Ureter (tissue), 1 donor: ENCODE measurements at places on chromosomes 2 and 18.

DNA sequence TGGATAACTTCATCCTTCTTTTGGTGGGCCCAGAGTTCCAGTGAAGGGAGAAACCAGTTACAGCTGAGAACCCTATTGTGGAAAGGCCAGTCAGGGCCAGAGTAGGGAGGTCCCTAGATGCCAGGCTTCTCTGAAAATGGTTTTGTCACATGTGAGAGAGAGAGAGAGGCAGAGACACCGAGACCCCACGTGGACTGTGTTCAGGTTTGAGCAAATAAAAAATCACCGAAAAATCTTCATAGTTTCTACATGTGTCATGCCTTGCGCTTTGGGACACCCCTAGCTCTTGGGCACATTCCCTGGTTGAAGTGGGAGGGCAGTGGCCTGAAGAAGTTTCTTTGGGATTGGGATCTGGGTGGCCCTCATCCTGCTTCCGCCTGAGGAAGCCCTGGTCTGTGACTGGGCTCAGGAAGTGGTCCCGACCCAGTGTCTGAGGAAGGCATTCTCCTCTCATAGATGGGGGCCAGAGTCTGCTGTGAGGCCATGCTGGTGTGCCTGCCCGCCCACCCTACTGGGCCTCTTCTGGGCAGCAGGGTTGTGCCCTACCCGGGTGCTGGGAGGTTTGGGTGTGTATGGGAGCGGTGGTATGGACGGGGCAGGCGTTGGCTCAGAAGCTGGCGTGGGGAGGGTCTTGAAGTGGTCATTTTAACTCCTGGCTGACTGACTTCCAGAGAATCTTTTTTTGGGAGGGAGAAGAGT is 16.1 kb downstream of the NCK2 start:
- no peak for DNase-seq

- no peak for DNase-seq
Measured at GRCh38 chr2:227153758-227154486, 10.1 kb downstream of the COL4A4 start.

- DNase-seq = no peak
Measured at GRCh38 chr2:10709290-10709939, 12.0 kb upstream of the ATP6V1C2 start.

GRCh38 chr2:102094917-102095316 is 47.6 kb upstream of the IL1R1 start:
- DNase-seq = no peak

DNA sequence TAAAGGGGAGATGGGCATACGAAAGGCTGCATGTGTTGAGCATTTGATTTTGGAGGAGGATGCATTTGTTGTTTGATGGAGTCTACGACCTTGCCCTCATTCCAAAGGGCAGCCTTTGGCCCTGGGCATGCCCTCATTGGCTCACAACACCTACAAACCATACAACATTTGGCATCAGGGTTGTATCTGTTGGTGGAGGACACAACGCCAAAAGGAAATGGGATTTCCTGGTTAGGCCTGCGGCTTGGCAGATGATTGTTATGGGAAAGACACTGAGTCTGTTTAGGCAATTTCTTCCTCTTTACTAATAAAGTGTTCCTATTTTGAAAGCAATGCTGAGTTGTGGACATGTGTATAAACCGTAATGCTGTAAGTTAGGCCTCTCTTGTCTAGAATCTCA is 246.9 kb downstream of the LDLRAD4 start:
- no peak for DNase-seq

- DNase-seq = no peak
Measured at GRCh38 chr2:240886023-240886565, 9.9 kb downstream of the MAB21L4 start.

- no peak for DNase-seq
Measured at GRCh38 chr2:75480971-75481836, 79.5 kb downstream of the EVA1A start.

DNA sequence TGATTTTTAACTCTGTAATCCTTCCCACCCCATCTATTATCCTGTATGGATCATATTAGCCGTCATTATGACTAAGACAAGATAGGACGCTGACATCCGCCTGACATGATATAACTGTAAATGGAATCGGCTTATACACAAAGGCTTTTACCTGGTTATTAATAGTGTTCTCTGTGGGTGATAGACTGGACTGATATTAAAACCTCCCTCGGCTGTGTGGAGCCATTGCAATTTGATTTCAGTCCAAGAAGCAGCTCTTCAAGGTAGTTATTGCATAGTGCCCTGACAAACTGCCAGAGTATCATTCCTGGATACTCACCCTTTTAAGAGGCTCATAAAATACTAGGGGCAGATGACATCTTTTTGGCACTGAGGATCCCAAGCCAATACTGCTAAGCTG is 226.1 kb upstream of the HNRNPA3 start:
- no peak for DNase-seq

- DNase-seq = no peak
Measured at GRCh38 chr2:44929735-44930273, 11.7 kb upstream of the SIX3 start.
